ENCODE measurements at places on chromosomes 6 and 20.

- DNase-seq: no peak
These were observed 7.9 kb upstream of the SLC22A16 start for GRCh38 chr6:110484321-110484720.

DNA sequence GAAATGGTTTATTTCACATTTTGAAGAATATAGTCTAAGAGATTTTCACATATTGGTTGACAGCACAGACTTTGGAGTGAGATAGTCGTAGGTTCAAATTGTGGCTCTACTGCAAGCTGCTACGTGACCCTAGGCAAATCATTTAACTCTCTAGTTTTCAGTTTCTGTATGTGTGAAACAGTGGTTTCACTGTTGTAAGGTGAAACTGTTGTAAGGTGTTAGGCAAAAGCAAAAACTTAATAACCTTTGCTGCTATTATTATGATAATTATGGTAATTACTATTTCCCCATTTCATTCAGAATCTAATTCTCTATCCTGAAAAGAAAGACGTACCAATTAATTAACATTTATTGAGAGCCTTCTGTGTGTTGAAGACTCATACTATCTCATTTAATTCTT, 144.2 kb downstream of the REV3L start:
- DNase-seq: no peak

DNA sequence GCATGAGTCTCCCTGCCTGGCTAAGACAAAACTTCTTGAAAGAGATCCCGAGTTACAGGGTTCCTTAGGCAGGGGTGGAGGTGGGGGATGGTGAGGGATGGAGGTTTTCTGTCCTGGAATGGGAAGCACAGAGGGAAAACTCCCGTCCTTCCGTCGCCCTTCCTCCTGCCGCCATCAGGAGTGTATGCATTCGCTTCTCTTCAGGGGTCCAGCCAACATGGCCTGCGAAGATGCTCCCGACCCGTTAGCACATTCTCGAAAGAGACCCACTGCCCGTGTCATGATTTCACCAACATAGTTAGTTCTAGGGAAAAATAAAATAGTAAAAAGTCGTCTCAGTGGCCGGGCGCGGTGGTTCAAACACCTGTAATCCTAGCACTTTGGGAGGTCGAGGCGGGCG, 37.1 kb downstream of the KIF25 start:
- DNase-seq: no peak

- no peak for DNase-seq
These were observed 31.2 kb downstream of the PARD6B start for GRCh38 chr20:50762435-50763220.

DNA sequence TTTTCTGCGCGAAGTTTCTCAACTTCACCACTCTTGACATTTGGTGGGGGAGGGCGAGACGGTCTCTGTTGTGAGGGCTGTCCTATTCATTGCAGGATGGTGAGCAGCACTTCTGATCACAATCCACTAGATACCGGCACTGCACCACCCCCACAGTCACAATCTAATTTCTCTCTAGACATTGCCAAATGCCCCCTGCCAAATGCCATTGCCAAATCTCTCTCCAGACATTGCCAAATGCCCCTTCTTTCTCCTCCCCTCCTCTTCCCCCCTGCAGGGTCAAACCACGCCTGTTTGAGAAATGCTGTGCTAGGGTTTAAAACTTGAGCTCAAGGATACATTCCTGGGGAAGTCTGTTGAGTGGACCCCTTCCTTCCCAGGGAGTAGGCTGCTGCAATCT, 603.5 kb upstream of the CDH4 start:
- DNase-seq: no peak

- no peak for DNase-seq
These were observed 112.9 kb upstream of the RPS6KA2 start for GRCh38 chr6:166739976-166740318.

DNA sequence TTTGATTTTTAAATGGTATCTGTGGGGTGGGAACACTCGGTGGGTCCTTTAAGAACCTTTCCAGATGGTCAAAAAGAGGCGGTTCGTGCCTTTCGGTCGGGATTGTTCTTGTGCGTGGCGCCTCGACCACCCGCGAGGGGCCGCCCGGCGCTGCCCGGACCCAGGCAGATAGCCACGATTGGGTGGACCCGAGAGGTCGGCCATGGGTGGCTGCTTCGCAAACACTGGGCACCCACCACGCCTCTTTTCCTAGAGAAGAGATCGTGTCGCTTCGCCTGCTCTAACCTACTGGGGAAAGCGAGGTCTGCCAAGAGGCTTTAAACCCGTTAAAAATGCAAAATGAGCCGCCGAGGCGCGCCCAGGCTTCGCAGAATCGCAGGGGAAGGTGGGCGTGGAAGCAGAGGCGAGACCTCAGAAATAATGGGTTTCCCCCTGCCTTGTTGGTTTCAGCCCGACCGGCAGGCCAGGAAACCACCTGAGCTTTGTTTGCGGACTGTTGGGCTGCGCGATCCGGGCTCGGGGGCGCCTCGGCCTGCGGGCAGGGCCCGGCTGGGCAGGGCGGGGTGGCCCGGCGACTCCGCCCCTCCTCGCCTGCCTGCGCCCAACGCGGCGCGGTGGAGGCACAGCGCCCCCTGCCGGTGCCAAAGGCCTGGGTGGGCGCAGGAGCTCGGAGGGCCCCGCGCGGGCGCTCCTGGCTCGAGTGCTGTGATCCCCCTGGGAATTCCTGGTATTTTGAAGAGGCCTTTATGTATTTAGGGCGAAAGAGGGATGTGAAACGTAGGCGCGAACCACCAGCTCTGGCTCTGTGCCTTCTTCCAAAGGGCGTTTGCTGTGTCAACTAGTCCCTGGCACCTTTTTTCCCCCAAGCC, 1.6 kb downstream of the MARCKS start:
- DNase-seq: peak; percentile 66

DNA sequence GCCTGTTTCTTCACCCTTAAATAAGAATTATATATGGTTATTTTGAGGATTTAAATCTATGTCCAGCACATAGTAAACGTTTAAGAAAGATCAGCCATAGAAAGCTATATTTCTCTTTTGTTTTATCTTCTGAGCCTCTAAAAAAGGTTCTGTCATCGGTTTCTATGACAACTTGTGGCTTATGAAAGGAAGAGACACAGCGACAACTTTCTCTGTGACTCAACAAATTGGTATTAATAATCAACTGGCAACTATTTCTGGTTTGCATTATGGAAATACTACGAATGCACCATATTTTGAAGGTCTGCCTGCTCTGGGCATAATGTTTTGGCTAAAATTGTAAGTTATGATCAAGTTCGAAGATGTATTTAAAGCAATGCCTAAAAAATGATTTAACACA, 751.0 kb downstream of the CD109 start:
- DNase-seq: no peak

DNA sequence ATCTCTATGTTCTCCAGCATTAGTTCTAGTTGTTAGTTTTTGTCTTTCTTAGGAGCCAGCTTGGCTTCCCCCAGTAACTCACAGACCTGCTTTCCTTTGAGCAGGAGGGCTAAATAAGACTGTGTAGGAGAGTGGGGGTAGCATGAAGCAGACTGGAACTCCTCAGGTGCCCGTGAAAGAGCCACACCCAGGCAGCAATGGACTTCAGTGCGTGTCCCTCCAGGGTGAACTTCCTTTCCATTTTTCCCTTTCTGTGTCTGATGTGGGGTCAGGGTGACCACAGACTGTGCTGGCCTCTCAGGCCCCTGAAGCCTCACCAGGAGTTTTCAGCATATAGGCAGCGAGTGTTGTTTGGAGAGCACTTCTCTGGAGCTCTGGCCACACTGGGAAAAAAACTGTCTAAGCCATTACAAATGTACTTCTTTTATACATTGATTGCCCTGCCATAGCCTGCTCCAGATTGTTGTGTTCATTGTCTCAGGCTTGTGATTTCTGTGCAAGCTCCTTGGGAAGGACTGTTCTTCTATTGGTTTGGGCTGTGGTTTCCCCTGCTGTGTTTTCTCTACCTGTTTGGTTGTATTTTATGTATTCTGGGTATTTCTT, 55.7 kb downstream of the SH3BGRL2 start:
- DNase-seq: no peak

DNA sequence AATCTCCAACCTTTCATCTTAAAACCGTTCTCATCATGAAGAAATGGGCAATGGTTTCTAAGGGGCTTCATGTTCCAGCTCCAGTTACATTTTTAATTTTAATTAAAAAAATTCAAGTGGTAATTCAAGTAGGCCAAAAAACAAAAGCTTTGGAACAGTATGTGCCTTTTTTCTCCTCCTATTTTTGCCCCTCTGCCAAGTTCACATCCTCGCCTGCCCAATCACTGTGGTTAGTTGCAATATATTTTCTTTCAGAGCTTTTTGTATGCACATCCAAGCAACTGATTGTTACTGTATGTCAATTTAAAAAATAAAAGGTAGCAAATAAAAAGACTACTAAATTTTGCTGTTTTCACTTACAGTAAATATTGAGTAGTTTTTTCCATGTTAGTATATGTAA, 99.8 kb upstream of the B3GAT2 start:
- no peak for DNase-seq

DNA sequence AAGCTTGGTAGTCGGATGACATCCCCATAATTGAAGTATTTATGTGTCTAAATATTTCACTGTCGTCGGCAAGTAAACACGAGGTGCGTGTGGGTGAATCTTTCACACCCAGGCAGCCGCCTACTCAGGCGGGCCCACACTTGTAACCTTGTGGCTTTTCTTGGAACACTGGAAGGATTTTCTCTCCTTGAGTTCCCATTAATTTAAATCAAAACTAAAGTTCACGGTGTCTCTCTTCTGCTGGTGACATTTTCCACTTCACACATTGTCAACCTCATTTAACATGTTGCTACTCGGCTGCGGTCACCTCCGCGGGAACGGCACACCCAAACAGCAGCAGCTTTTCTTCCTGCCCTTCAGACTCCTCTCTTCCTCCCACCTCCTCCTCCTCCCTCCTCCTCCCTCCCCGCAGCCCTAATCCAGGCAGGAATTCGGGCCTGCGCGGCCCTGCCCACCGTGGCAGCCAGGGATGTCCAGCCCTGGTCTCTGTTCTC, 336.6 kb downstream of the QKI start:
- DNase-seq: no peak

- no peak for DNase-seq
These were observed 18.9 kb upstream of the HLA-DOA start for GRCh38 chr6:33028220-33028849.

- no peak for DNase-seq
These were observed 28.6 kb upstream of the ENPP5 start for GRCh38 chr6:46199387-46199786.

GRCh38 chr6:152124429-152125074, 317.1 kb downstream of the ESR1 start:
- peak; percentile 2 for DNase-seq

DNA sequence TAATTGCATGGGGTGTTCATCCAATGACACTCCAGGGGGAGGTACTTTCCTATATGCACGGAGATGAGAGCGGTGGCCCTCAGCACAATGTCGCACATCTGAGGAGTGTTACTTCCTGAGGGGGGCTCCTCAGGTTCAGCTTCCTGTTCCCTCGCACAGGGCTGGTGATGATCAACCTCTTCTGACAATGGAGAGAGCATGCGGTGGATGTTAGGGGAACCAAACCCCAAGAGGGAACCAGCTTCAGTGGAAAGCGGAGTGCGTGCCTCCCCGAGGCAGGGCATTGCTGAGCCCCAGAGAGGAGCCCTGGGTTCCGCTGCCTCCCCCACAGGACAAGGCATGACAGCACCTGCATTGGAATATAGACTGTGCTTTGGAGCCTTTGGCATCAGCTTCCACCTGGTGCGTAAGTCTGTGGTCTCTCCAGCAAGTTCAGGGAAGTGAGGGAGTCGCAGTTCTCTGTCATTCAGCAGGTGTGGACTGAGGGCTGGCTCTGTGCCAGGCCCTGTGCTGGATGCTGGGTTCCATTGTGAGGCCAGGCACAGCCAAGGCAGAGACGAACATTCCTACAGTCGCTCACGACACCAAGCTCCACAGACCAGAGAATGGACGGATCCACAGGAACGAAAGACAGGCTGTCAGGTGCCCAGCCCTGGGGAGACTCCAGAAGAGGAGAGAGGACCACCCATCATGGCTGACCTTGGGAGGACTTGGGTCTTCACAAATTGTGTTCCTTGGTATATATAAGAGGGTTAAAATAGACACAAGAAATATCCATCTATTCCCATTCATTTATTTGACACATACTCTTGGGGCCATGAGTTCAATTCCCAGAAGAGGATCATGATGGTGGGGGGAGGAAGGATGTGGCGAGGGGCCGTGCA, 3.9 kb upstream of the ZNF831 start:
- DNase-seq: no peak

DNA sequence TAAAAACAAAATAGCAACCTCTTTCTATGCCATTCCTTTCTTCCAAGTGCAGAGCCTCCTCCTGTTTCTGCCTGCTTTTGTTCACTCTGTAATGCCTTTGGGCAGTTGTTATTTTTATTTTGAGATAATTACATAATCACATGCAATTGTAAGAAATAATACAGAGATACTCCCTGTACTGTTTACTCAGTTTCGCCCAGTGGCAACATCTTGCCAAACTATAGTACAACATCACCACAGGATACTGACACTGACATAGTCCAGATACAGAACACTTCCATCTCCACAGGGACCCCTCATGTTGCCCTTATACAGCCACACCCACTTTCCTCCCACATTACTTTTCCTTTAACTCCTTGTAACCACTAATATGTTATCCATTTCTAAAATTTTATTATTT, 59.7 kb downstream of the BANF2 start:
- DNase-seq: no peak

DNA sequence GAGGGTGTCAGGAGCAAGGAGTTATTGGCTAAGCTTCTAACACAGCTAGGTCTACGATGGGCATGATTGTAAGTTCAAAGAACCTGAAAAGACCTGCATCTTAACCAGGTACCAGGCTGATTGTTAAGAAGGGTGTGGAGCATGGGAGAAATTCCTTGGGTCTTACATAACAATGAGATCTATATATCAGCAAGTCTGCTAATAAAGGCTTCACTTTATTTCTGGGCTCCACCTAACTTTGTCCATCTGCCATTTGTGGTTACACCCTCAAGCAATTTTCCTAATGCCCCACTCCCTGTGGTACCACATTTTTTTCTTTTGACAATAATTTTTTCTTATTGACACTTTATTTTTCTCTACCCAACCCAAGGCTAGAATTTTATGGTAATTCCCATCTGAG, 223.5 kb upstream of the JAG1 start:
- no peak for DNase-seq

- no peak for DNase-seq
These were observed 96.6 kb upstream of the MAN1A1 start for GRCh38 chr6:119446115-119446554.

GRCh38 chr20:51360451-51361201, 181.9 kb downstream of the NFATC2 start:
- DNase-seq: no peak

GRCh38 chr6:106670236-106670635, 40.9 kb downstream of the QRSL1 start:
- DNase-seq: no peak

DNA sequence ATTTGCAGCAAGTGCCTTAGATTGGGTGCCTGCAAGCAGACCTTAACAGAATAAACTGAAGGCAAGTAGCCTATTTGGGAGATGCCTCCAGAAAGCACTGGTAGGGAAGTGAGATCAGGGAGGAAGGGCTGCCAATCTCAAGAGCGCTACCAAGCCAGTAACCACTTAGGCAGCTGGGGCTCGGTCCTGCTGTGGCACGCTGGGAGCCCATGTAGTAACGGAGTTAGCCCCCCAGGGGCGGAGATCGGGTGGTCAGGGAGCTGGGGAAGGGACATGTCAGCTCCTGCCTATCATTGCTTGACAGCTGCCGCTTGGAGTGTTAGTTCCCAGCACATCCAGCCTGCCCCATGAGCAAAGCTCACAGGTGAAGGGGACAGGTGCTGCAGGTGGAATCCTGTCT, 127.0 kb downstream of the CEBPB start:
- no peak for DNase-seq

GRCh38 chr20:54122189-54122588, 51.6 kb downstream of the CYP24A1 start:
- no peak for DNase-seq

- no peak for DNase-seq
These were observed 183.2 kb downstream of the TINAG start for GRCh38 chr6:54491431-54491830.
